Kasumi-1 (cell line): ENCODE measurements at places on chromosomes 11 and 22.

DNA sequence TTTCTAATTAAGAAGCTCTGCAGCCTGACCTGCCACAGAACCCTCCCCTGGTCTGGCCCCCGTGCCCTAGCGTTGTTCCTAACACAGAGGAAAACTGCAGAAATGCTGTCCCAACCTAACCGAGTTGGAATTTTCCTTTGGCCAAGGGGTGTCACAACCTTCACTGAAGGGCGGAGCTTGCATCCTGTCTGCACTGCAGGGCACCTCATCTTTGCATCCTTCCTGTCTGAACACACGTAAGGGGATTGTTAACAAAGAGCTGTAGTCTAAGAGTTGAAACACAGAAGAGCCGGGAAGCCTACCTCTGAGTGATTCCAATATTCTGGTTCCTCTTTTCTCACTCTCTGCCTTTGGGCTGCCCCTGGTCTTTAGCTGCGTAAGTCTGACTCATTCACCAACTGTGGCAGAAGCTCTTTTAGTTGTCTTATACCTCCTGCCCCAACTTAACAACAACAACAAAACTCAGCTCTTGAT lies 1.6 kb downstream of the DIXDC1 start:
- DNase-seq: peak; percentile 90

GRCh38 chr11:119421941-119422808 lies 797 bp downstream of the THY1 start:
- no peak for DNase-seq

DNA sequence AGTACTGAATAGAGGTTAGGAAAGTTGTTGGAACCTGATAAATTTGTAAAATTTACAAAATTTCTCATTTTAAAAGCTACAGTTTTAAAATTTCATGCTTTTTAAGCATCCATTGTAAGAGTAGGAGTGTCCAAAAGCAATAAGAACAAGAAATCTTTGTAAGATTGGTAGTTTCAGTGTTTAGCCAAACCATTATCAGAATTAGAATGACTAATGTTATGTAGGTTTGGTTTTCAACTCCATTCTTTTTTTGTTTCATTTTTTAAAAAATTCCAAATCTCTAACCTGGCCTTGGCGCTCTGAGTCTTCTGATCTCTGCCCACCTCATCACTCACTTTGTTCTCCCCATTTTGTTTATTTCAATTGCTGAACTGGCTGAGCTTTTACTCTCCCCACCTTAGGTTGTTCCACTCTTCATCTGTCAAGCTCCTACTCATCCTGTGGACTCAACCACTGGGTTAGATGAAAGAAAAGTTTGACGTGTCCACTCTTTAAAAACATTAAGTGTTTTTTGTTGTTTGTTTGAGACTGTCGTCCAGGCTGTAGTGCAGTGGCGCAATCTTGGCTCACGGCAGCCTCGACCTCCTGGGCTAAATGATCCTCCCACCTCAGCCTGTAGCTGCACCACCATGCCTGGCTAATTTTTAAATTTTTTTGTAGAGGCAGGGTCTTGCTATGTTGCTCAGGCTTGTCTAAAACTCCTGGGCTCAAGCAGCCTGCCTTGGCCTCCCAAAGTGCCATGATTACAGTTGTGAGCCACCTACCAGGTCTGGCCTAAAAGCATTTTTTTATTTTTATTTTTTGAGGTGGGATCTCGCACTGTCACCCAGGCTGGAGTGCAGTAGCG lies 14.0 kb downstream of the EP300 start:
- DNase-seq: no peak

DNA sequence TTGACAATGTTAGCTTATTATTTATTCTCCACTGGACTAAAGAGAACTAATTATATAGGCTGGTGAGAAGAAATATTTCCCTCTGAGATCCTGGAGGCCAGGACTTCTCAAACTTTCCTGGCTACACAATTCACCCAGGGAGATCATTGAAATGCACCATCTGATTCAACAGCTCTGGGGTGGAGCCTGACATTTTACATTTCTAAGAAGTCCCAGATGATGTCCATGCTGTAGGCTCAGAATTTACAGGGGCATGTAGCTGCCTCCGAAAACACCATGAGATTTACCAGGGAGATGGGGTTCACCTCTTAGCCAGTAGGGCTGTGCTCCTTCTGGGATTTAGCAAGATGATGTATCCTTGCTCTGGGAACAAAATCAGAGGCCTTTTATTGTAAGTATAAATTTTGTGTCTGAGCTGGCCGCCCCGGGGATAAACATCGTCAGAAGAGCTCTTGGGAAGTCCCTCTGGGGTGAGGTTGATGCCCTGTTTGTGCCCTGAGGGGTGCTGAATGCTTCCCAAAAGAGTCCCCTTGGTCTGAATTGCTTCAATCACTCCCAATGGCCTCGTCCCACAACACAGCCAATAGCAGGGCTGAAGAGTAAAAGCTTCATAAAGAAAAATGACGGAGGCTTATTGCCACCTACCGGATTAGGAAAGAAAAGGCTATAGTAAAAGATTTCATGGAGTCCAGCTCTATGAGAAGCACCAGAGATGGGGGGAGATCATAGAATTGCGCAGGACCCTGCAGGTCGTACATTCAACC lies 33.4 kb upstream of the API5 start:
- DNase-seq: no peak

- DNase-seq: no peak
These were observed 1.4 kb downstream of the CORO1B start for GRCh38 chr11:67441731-67442351.

- no peak for DNase-seq
These were observed 10.8 kb downstream of the SLC22A24 start for GRCh38 chr11:63132985-63133775.

DNA sequence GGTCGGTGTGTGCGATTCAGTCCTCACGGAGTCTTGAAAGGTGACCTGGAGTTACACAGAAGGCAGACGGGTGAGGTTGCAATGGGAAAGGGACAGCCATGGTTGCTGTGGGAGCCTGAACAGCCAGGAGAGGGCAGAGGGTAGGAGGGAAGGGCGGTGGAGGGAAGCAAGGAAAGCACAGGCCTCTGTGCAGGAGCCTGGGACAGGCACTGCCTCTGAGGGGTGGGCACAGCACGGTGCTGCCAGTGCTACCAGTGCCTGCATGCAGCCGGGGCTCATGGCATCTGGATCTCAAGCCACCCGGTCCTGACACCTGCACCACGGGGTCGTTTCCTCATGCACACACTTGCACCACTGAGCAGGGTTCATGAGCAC lies 401.0 kb downstream of the TBC1D22A start:
- DNase-seq: no peak

DNA sequence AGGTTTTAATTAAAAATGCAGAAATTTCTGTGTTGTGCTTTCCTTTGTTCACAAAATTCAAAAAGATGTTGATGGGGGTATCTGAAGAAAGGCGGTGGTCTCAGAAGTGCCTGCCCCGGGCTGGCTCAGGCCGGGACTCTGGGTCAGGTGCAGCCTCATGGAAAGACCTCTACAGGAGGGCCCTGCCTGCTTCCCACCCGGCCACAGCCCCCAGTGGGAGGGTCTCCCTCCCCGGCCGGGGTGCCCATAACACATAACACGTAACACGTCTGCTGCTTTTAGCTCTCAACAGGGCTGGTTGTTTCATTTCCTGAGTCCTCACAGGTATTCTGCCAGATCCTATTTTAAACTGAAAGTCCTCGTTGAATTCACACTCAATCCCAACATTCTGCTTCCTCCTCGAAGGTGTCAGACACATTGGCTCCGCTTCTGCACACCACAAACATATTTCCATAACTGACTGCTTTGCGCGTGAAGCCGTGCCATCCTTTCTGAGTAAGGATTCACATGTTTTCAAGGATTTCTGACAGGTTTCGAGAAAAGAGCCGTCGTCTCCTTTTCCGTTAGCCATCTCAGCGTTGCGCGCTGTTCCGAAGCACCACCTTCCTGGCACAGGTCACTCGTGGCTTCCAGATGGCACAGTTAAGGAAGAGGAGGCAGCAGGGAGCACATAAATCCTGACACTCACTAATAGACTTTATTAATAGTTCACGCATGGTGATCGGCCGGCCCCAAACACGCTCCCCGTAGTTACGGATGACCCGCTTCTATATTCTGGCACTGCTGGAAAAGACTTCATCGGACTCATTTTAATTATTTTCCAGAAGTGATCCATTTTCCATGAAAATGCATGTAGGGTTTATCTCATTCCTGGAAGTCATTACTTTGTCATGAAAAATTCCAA lies 569.3 kb downstream of the BRD1 start:
- no peak for DNase-seq

DNA sequence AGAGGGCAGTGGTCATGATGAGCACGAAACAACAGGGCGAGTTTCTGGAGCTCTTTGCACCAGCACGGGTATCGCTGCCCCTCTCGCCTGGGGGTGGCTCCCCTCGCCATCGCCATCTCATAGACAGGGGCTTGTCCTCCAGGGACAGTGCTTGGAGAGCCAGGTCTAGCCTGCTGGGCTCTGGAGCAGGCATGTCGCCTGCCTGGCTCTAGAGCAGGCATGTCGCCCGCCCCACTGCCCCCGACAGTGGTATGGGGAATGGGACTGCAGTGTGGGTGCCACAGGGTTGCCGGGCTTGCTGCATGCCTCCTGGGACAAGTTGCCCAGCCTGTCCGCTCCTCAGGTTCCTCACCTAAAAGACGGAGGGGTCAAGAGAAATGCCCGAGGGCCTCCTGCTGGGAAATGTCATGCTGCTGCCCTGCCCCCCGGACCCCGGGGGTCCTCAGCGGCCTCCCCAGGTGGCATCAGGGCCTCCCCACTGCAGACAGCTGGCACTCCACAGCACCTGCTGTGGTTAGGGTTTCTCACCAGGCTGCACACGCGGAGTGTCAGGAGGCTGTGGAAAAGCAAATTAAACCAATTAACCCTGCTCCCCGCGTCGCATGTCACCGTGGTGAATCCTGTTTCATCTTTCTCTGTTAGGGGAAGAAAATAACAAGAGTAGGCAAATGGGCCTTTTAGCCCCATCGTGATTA lies 403.0 kb downstream of the TBC1D22A start:
- DNase-seq: no peak

- DNase-seq: no peak
These were observed 15.2 kb downstream of the KRTAP5-5 start for GRCh38 chr11:1644601-1645356.

DNA sequence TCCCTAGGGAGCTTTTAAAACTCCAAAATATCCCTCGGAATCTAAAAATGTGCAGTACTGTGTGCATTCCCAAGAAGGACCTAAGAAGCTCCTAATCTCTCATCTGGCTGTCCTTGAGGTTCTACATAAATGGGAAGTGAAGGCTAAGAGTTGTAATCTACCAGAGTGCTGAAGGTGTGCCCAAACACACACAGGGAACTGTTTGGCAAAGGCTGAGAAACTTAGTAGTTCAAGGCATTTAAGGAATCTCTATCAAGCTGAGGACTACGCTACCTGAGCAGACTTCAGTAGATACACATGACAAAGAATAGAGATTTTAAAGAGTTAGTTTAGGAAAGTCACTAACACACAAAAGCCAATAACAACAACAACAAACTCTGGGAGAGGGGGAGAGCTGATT lies 71.1 kb downstream of the TTC28 start:
- no peak for DNase-seq

DNA sequence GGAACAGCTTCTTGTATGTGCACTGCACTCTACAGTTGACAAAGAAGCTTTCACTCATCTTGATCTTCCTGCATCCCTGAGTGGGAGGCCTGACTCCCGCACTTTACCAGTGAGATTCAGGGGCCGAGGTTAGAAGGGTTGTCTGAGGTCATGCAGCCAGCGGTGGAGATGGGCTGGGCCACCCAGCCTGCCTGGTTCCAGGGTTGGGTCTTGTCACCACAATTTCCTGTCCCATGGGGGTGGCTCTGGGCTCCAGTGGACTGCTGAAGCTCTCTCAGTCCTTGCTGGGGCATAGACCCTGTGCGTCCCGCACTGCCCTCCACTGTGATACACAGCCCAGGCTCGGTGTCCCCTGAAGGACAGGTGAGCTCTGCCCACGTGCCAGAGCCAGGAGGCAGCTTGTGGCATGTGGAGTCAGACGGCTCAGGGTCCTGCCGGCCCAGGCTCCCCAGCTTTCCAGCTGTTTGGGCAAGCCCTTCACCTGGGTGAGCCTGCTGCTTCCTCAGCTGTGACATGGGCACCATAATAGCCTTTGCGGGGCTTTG lies 6.9 kb upstream of the MYO7A start:
- no peak for DNase-seq

- peak; percentile 16 for DNase-seq
These were observed at the start of gene PPP6R3 for GRCh38 chr11:68460741-68461574. TSS of gene PPP6R3 (plus strand) at chr11:68460752. CDS start at chr11:68537665, 76,913 bp downstream.
